Fibroblast of villous mesenchyme (primary cell): ENCODE measurements at places on chromosomes 3 and 15. TPM values are rescaled to one million over a fixed set of nuclear protein-coding genes. Genes with fewer than 3 reads are reported as not detected.

- peak; percentile 49 for DNase-seq
Observed at GRCh38 chr3:149390772-149391212, 13.3 kb upstream of the TM4SF1 start.

- no peak for DNase-seq
Observed at GRCh38 chr15:43826029-43826507, 734 bp upstream of the WDR76 start.

DNA sequence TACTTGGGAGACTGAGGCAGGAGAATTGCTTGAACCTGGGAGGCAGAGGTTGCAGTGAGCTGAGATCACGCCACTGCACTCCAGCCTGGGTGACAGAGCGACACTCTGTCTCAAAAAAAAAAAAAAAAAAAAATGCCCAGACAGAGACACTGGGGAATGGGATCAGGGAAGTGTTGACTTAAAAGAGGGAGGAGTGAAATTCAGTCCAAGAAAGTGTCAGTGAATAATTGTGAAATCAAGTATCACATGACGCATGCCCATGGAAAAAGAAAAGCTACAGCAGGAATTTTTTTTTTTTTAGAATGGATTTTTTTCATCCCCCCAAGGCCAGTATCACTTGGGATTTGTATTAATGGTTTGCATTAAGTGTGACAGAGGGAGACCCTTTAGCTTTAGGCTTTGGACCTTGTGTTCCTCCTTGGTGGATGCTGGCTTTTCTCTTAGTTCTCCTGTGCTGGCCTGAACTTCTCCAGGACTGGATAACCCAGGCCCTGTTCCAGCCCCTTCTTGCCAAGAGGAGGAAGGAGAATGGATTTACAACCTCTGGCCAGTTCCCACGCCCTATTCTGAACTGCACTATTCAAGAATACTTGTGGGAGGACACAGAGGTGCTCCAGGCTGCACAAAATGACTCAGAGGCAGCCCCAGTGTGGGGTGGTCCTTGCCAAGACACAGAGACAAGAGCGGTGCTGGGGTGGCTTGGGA lies 36.7 kb upstream of the ZNF774 start:
- DNase-seq, result peak; percentile 95

DNA sequence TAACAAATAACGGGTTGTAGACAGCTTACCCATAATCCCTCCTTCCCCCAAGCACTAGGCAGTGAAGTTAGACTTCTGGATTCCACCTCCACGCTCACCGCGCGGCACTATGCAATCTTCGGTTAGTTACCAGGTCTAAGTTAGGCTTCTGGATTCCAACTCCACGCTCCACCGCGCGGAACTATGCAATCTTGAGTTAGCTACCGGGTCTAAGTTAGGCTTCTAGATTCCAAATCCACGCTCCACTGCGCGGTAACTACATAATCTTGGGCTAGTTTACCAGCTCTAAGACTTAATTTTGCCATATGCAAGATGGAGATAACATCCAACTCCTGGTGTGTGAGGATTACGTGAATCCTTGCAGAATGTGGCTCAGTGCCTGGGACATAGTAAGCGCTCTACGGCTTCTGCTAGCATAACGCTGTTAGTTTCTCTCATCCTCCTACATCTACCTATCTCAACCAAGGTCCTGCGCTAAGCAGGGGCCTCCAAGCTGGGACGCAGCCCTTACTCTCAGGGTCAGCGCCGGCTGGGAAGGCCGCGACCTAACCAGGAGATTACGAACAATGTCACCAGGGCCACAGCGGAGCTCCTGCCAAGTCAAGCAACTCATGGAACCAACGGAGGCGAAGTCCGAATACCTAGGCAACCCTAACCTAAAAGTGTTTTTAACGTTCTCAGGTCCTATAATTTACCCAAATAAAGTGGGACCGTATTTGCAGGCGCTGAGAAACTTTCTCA lies 497 bp upstream of the RPLP1 start:
- DNase-seq, result peak; percentile 72

DNA sequence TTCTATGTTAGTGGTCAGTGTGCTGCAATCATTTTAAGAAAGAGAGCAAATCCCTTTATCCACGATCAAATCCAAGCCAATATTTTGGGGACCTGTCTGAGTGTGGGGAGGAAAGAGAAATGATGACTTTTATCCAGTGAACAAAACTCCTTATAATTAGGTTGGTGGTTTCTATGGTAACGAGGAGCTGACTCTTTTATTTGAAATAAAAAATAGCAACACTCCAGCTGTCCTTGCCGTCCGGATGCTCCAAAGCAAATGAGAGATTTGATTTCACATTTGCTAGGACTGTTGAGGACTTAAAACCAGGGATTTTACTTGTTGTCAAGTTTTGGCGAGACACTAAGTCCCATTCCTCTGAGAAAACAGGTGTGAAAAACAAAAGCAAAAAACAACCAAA lies 154.0 kb upstream of the PRICKLE2 start:
- DNase-seq, result no peak

Gene UBA7
- total RNA-seq, result 44.0 and 48.0 TPM in 2 replicates

Gene ILDR1
- not detected in 2 replicates for total RNA-seq

Gene TUSC7
- not detected in 2 replicates for total RNA-seq
